ENCODE measurements at places on chromosomes 5 and 9. TPM values are rescaled to one million over a fixed set of nuclear protein-coding genes. Genes with fewer than 3 reads are reported as not detected.

The TLX3 gene
- not detected for total RNA-seq

The IL33 gene
- 29.6 TPM for total RNA-seq

The CDC20B gene
- not detected for total RNA-seq

The MINAR2 gene
- total RNA-seq, result not detected

The INSL6 gene
- not detected for total RNA-seq

The FNIP1 gene
- total RNA-seq, result 30.8 TPM

The STX17 gene
- 25.0 TPM for total RNA-seq

The SMIM33 gene
- not detected for total RNA-seq

The ZNF462 gene
- total RNA-seq, result 21.1 TPM

DNA sequence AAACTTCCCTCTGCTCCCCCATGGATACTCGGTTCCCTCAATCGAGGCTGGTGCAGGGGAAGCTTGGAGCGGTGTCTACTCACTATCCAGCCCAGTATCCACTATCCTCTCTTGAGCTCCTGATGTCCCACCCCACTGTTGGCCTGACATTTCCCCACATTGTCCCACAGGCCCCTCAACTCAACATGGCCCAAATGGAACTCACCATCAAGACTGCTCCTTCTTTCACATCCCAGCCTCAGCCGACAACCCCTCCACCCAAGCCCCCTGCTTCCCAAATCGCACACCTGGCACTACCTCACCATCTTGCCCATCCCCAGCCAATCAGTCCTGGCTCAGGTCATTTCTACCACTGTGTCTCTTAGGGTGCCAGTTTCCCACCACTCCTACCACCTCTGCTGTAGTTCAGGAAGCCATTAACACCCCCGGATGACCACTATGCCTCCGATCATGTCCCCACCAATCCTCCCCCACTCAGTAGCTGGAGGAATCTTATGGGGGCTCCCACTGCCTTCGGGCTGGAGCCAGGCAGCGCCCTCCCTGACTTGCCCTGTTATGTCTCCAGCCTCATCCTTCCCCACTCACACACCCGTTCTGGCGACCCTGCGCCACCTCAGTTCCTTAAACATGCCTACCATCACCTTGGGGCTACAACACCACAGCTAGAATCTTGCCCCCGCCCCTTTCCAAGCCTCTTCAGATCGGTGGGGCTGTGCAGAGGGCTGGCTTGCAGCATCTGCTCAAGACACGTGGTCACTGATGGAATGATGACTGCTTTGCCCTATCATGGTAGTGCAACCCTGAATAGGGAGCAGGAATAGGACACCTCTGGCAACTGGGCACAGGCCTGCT is 273.6 kb downstream of the FSTL4 start:
- DNase-seq, result no peak

- DNase-seq, result no peak
Observed at GRCh38 chr9:37406603-37407401, 15.7 kb upstream of the GRHPR start.

DNA sequence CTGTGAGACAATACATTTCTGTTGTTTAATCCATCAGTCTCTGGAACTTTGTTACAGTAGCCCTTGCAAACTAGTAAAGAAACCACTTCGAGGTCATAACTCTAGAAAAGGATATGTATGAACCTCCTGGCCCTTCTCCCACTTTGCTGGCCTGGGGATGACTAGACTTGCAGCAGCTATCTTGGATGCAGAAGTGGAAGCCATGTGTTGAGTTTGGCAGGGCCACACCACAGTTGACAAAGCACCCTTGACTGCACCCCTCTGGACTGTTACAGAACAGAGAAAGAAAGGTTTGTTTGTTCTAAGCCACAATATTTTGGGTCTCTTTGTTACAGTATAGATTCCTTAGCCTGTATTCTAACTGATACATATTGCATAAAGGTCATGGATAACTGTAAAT is 183.2 kb upstream of the TAS2R1 start:
- DNase-seq, result no peak

- peak; percentile 87 for DNase-seq
Observed at GRCh38 chr9:130451509-130452388, 7.0 kb downstream of the ASS1 start.

DNA sequence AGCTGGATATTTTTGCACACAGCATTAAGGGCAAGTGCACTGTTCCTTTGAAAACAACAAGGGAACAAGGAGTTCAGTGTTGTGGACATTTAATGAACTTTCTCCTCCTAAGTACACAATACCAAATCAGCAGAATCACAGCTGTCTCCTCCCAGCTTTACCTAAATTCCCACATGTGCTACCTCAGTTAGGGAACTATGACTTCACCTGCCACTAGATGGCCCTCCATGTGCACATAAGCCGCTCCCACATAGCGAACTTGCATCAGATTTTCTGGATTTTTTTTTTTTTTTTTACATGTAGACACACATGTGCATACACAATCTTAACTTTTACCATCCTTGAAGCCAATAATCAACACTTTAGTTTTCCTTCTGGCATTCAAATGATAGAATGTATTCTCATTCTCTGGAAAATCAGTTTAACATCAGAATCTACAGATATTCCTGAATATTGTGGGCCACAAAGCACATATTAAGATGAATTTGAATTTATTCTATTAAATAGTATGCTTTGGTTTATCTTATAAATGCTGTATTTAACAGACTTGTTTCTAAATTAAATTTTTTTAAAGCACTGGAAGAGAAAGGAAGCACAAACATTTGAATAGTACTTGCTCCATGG is 123.6 kb downstream of the PALM2AKAP2 start:
- no peak for DNase-seq

- DNase-seq, result no peak
Observed at GRCh38 chr9:90393365-90394152, 249.1 kb downstream of the DIRAS2 start.

DNA sequence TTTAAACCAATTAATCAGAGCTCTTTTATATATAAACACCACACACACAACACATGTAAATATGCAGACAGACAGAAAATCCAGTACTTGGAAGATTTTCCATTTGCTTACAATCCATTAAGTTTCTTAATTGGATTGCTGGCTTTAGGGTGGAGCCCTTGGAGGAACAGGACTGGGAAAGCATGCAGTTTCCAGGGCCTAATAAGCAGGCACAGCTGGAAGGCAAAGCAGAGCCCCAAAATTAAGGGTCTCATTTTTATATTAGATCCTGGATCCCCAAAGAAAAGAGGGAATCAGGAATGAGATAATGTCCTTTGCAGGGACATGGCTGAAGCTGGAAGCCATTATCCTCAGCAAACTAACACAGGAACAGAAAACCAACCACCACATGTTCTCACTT is 13.1 kb upstream of the SMC2 start:
- DNase-seq, result no peak

- DNase-seq, result no peak
Observed at GRCh38 chr9:4289411-4290326, 10.2 kb downstream of the GLIS3 start.

- DNase-seq, result peak; percentile 95
Observed at GRCh38 chr5:34929720-34930461, 532 bp downstream of the DNAJC21 start.

GRCh38 chr5:108588323-108588722 is 159.4 kb upstream of the FER start:
- no peak for DNase-seq

- DNase-seq, result no peak
Observed at GRCh38 chr5:2574155-2574554, 177.3 kb downstream of the IRX2 start.

- DNase-seq, result no peak
Observed at GRCh38 chr9:76677481-76678055, 86.7 kb upstream of the PCA3 start.

- DNase-seq, result no peak
Observed at GRCh38 chr5:148255456-148255855, 13.1 kb upstream of the SPINK13 start.

GRCh38 chr5:1065891-1066650 is 45.8 kb downstream of the SLC12A7 start:
- DNase-seq, result peak; percentile 22

DNA sequence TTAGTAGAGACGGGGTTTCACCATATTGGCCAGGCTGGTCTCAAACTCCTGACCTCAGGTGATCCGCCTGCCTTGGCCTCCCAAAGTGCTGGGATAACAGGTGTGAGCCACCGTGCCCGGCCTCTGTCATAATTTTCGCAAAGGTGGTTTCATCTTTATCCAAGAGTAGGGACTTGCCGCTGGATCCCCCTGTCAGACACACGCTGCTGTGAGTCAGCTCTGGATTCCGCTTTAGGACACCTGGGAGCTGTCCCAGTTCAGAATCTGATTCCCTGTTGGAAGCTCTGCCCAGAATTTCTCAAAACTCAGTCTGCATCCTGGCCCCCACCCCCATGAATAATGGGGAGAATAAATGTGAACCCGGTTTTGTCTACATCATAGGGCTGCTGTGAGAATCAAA is 17.9 kb upstream of the GRHPR start:
- no peak for DNase-seq

DNA sequence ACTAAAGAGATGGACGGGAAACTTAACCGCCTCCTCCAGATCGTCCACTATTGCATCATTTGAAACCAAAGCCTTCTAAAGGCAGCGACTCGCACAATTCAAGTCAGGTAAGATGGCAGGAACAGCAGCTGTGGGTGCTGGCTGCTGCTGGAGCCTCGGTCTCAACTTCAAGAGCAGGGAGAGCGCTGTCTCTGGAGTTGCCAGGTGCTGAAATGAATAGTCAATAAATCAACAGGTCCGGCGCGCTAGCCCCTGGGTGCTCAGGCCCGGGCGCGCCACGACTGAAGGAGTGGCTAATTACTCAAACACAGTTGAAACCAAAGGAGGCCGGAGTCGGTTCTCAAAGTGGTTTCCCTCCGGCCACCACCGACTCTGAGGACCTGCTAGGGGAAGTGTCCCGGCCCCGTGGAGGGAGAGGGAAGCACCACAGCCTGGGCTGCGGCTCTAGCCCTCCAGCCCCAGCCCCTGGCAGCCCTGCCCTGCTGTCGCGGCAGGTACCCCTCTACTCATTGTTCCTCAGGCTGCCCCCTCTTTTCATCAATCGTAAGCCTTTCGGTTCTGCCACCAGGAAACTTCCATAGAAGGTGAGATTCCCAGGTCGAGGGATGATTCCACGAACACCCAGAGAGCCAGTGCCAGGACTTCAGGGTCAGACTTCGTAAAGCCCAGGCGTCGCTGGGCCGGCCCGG is 804 bp downstream of the TTC39B start:
- peak; percentile 67 for DNase-seq

Data from Right ventricle myocardium inferior (tissue), 1 donor.